ENCODE measurements at places on chromosomes 2 and 18.

DNA sequence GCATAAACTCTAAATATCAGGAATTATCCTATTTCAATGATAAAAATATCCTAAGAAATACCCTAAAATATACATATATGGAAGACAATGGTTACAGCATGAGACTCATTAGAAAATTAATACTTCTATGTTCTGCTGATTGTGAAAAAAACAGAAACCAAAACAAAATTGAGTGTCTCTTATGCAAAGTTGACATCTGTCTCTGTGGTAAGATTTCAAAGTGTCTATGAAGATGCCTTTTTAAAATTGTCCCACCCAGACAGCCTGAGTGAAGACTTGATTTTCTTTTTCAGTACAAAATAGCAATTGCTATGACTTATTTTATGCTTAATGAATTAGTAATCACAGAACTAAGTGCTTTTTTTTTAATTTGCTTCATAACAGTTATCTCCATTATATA is 1368.4 kb upstream of the LRRTM1 start:
- no peak for DNase-seq

DNA sequence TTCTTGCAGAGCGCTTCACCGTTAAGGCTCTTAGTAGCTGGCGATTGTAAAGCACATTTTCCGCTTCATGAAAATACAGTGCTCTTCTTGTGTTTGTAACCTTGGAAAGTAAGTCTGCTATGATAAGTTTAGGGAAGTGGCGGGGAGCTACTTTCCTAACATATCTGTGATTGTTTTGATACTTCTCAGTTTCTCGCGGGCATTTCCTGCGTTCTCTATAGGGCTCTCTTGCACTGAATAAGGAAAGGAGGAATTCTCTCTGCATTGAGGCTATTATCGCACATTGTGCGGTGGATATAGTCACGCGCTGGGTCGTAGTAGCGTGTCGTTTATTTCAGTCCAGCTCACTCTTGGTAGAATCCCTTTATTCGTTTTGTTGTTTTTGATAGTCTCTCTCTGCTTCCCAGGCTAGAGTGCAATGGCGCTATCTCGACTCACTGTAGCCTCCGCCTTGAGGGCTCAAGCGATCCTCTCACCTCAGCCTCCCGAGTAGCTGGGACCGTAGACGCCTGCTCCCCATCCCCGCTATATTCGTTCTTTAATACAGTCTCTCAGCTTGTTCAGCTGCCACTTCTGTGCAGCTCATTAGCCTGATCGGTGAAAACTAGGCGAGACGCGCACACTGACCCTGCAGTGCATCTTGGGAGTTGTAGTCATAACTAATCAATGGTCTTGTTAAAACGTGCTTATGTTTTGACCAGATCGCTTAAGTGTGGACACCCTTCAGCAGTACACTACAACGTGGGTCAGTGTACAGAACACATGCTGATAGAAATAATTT is 1.0 kb upstream of the PPP4R3B start:
- no peak for DNase-seq

GRCh38 chr2:112035786-112036185 is 19.3 kb upstream of the TMEM87B start:
- no peak for DNase-seq

DNA sequence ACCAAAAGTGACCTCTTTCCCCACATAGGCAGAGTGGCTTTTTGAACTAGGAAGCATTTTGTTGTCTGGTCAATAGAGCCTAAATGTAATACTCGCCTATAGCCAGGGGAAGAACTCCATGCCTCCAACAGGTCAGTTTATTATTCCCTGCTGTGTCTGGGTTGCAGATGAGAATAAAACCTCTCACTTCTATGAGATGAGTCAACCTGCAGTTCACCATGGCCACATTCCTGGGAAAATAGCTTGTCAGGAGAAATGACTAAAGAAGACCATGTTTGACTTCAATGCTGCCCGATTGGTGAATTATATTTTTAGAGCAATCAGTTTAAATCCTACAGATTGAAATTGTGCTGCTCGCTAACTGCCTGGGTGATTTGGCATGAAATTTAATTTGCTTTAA is 46.7 kb upstream of the LRRTM1 start:
- DNase-seq, result no peak

DNA sequence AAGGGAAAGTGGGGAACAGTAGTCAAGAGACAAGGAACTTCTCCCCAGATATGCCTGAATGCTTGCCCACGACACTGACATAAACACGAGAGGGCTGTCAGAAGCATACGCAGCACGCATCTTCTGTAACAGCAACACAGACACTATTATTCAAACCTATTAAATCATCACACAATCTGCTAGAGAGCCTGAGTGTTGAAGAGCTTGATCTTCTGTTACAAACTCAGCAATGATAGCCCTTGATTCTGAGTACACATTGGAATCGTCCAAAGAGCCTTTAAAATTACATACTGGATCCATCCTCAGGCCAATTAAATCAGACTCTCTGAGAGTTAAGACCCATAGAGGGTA is 111.6 kb downstream of the ZNF521 start:
- DNase-seq, result no peak

GRCh38 chr2:131588152-131588873 is 60.6 kb downstream of the CCDC74A start:
- DNase-seq, result no peak

DNA sequence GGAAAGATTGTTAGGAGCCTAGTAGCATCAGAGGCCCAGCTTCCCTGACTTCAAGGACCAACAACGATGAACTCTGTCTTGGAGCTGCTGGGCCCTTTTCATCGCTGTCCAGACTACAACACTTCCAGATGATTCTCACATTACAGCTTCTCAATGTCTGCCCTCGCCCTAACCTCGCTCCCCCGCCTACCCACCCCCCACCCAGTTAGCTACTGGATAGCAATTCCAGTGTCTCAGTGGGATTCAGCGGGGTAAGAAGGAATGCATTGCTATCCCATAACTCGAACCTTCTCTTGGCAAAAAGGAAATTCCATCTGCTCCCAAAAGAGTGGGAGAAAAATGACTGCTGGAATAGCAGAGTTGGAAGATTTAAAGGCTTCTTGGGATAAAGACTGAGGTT is 65.0 kb downstream of the RPL37A start:
- DNase-seq, result no peak
